Activated CD4-positive, alpha-beta T cell treated with anti-CD3 and anti-CD28 coated beads, Interleukin-10, Interleukin-2, amounts not matched to agents 100 ng/mL and 50 ng/mL, durations not matched to agents 16 hours and 8 hours (primary cell): ENCODE measurements at places on chromosomes 7 and 10.

DNA sequence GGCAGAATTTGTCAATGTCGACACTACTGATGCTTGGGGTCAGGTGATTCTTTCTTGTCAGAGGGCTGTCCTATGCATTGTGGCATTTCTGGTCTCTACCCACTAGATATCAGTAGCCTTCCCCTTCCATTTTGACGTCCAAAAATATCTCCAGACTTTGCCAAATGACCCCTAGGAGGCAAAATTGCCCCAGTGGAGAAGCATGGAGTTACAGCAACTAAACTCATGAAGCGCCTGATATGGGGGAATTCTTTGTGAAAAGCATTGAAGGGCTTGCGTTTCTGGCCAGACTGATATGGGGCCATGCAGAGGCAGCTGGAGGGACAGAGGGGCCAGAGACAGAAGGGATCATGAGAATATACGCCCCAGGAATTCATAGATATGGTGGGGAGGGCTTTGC, 43.6 kb downstream of the ADRB1 start:
- no peak for DNase-seq

DNA sequence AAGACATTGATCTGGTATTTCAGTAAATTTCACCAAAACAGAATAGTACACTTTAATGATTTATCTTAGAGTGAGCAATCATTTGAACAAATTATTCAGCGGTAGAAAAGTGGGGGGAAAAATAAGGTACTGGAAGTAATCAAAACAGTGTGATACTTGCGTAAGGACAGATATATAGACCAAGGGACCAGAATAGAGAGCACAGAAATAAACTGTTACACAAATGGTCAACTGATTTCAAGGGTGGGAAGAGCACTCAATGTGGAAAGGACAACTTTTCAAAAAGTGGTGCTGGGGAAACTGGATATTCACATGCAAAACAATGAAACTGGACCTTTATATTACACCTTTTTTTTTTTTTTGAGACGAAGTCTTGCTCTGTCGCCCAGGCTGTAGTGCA, 119.9 kb downstream of the NRBF2 start:
- no peak for DNase-seq

- DNase-seq: peak; percentile 14
Measured at GRCh38 chr10:42802876-42803275, 20.3 kb downstream of the BMS1 start.

DNA sequence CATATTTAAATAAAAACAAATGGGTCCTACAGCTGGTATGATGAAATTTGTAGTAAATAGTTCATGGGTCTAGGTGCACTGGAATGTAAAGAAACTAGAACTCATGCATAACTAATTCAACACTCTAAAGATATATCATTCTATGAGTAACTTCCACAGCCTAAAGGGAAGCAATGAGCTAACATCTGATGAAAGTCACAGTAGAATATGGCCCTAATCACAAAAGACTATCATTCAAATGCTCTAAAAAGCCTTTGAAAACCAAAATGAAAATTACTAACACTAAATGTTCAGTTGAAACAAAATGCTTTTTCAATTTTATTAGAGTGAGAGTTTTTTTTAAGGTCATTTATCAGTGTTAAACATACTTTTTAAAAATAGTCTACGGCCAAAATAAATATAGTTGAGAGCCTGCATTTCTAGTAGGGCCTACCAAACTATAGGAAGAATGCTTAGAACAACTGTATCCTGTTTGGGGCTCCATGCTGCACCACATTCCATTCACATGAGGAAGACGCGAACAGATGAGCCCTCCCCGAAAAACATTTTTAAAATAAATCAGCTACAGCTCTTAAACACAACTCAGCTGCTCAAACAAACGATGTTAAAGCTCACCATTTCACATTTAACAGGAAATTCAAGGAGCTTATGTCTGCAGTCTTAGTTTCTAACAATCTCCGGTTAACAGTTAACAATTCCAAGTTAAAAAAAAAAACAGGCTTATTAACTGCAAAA, 134.5 kb downstream of the NRBF2 start:
- DNase-seq: peak; percentile 38

- DNase-seq: no peak
Measured at GRCh38 chr10:77969114-77969513, 42.6 kb upstream of the DLG5 start.
